ENCODE measurements at places on chromosomes 5 and 9.

GRCh38 chr9:135531096-135531495 lies 9.9 kb downstream of the LCN1 start:
- DNase-seq: no peak

DNA sequence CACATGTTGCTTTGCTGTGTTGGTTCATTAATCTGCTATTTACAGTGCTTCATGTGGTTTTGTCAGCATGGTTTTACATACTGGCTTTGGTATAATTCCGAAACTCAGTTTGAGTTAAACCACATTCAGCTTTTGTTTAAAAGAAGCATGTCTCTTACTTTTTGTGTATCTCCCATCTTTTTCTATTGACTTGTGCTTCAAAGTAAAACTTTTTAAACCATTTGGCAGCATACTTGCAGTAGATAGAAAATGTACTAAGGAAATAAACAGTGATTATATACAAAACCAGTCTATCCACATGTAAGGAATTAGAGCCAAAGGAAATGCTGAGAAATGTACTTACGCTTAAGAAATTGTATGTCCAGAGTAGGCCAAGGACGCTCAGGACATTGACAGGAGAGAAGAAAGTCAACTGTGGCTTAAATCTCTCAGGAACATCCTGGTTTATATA lies 286.9 kb downstream of the ARHGEF28 start:
- no peak for DNase-seq

DNA sequence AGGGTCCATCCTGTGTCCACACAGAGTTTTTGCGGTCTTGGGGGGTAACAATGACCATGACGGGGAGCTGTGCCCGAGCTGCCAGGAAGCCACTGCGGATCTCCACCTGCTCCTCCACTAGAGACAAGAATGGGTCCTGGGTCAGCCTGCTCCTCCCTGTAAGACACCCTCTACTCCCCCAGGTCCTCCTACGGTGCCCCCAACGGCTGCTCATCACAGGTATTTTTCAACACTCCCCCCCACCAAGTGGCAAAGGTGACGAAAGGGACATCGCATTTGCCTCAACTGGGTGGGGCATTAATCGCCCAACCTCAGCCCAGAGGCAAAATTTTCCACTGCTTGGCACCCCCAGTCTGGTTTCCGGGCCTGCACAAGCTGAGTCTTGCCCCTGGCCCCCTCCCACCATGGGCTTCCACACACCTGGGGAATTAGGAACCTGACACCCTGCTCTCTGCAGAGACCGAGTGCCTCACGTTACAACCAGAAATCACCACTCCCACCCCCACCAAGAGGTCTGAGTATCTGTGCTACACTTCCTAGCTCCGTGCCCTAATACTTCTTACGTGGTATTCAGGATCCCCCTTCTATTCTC lies 9.6 kb downstream of the NOL6 start:
- no peak for DNase-seq

DNA sequence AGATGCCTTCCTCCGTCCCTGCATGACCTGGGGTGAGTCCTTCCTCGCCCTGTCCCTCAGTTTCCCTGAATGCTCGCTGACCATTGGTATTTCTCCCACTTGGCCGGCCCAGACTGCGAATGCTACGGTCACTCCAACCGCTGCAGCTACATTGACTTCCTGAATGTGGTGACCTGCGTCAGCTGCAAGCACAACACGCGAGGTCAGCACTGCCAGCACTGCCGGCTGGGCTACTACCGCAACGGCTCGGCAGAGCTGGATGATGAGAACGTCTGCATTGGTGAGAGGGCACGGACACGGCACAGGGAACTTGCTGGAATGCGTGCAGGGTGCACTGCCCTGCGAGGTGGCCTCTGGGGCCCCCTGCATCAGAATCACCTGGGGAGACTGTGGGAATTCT lies 77.1 kb downstream of the NTNG2 start:
- no peak for DNase-seq

DNA sequence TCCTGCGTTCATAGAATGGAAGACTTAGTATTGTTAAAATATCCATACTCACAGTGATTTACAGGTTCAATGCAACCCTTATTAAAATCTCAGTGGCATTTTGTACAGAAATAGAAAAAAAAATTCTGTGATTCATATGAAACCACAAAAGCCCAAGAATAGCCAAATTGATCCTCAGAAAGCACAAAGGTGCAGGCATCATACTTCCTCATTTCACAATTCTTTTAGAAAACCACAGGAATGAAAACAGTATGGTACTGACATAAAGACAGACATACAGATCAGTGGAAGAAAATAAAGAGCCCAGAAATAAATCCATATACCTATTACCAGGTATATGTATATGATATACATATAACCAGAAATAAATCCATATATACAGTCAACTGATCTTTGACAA lies 86.8 kb upstream of the MEGF10 start:
- DNase-seq: no peak

GRCh38 chr5:111719773-111720172 lies 37.2 kb downstream of the NREP start:
- DNase-seq: no peak

GRCh38 chr9:101093620-101094019 lies 65.1 kb downstream of the PLPPR1 start:
- no peak for DNase-seq

DNA sequence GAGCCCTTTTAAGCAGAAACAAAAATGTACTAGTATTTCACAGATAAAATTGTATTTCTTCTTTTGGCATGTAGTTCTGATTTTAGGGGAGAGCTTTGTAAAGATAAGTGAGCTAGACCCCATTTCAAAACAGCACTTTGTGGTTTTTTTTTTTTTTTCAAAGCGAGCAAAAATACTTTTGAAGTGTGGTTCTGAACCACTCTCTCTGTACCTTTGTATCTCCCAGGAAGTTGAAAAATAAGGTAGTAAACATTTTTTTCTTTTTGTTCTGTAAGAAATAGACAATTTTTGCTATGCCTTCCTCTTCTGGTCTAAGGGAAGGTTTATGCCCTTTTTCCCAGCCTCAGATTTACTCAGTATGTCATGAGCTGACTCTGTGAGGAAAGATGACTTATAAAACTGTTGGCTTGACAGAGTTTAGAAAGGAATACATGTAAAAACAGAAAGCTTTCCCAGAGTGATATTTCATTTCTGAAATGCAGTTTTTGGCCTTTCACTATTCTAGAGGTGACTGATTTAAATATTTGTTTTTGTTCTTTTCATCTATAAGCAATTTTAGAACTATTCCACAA lies 12.5 kb downstream of the ERCC6L2 start:
- DNase-seq: peak; percentile 27

DNA sequence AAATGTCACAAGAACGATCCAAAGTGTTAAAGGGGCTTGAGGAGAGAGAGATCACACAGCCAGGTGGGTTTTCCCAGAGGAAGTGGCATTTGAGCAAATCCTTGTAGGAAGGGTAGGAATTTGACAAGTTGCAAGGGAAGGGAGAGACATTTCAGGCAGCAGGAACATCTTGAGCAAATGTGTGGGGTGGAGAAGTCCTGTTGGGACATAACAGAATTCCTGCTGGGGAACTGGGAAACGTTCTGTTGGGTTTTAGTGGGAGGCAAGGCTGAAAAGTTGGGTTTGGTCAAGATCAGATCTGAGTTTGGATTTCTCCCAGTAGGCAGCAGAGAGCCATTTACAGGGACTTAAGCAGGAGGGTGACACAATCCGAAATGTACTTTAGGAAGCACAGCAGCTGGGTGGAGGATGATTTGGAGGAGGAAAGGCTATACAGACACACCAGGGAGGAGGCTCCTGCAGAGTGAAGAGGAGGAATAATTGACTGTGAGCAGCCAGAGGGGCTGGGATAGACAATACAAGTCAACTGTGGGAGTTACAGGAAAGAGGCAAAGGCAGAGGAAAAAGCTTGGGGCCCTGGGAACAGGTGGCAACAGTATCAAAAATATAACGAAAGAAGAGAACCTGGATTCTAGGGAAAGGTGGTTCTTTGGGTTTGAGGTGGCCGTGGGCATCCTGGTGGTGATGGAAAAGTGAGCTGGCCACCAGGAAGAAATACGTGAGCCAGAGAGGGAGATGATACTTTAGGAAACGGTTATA lies 3.1 kb upstream of the ZSWIM6 start:
- DNase-seq: no peak
